ENCODE measurements at places on chromosomes 1 and 21.

- no peak for DNase-seq
Measured at GRCh38 chr1:74485622-74486021, 26.8 kb downstream of the LRRC53 start.

DNA sequence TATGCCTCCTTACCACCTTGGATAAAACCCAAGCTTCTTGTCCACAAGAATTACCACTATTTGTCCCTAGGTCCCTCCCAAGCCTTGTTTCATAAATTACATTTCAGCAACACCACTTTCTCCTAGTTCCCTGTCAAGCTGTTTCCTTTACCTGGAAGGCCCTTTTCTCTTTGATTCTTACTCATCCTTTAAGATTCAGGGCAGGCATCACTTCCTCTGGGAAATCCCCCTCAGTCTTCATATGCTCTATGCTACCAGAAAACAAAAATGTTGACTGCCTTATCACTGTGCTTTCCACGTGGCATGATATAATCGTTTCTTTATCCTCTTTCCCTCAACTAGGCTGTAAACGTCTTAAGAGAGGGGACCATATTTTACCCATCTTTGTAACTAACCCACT lies 102.7 kb downstream of the LYST start:
- DNase-seq = no peak

DNA sequence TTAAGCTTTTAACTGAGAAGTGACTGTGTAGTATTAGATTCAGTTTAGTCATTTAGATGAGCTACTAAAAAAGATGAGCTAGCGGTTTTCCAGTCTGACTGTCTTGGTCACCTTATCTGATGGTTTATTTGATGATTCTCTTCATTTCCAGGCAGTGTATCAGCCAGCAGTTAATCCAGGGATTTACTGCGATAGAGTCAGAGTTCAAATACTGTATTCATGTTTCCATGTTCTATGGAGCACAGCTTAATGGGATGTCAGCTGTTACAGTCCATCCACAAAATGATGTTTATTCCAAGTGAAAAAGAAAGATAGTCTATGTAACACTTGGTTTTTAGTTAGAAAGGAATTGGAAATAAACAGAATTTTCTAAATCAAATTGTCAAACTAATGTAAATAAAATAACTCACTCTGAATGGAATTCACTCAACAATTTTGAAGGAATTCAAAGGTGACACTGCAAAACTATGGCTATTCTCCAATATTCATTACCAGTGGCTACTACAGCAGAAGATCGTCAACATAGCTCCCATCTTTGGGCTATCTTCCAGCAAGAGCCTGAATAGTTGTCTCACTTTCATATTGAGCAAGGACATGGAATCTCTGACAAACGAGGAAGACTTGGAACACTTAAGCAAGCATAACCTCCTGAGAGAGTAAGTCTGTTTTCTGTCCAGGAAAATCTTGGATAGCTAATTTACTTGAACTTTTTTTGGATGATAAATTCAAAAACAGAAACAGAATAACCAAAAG lies 54.6 kb upstream of the DPT start:
- DNase-seq = no peak

GRCh38 chr1:24321697-24322469 lies 2.7 kb downstream of the GRHL3 start:
- peak; percentile 14 for DNase-seq

- no peak for DNase-seq
Measured at GRCh38 chr1:186837806-186838205, 9.1 kb downstream of the PLA2G4A start.

DNA sequence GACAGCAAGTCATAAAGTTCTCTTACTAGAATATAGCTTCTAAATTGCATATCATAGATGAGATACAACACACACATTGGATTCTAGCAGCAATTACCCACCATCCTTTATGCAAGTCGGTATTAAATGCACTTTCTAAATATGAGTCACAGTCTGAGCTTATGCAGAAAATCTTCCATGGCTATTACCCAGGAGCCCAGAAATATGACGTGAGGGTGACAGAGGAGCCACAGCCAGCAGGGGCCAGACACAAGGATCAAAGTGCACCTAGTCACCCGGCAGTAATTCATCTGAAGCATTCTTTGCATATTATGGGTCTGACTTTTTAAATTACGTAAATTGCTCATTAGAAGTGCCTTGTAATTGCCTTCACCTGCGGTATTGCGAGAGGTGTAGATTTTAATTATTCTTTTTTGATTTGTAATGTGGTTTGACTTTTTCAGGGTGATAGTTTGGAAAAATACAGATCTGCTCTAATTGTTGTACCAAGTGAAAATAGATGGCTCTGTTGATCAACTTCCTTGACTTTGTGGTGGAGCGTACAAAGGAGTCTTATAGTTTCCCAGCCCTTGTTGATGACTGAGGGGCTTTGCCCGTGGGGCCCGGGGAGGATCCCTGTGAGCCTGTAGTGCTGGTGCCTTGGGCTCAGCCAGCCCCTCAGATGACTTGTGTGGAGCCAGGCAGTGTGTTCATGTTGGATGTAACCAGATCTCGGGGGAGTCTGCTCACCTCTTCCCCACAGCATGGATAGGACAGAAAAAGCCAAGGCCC lies 470.0 kb upstream of the VAMP3 start:
- DNase-seq = no peak

DNA sequence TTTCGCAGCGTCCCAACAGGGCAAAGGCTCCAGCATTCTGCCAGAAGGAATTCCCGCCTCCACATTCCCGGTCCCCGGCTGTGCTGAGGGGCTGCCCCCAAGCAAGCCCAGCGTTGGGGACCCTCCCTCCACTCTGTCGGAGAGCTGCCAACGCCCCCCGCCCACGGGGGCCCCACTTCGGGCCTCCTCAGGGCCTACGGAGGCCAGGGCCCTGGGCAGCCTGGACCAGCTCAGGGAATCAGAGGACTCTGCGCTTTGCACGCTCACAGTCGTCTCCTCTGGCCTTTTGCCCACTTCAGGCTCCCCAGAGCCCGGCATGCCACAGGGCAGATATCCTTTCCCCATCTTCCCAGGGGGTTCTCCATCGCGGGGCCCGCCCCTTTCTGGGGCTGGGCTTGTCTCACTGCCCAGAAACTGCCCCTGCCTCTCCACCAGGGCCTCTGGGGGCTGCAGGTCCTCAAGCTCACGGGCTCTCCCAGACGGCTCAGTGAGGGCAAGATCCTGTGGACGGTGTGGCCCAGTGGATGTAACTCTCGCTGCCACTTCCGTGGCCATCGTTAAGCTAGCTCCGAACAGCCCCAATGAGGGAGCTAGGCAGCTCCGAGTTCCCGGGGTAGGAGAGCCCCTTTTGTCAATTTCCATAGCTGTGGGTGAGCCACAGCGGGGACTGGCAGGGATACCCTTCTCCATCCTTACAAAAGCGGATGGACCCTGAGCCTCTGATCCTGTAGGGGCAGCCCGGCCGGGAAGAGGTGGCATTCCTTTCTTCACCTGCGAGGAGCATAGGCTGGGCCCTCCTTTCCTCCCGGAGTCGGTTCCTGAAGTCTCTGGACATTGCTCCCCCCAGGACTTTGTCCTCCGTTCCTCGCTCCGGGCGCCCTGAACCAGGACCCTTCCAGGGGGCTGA lies 2.8 kb downstream of the ITPKB start:
- DNase-seq = no peak

DNA sequence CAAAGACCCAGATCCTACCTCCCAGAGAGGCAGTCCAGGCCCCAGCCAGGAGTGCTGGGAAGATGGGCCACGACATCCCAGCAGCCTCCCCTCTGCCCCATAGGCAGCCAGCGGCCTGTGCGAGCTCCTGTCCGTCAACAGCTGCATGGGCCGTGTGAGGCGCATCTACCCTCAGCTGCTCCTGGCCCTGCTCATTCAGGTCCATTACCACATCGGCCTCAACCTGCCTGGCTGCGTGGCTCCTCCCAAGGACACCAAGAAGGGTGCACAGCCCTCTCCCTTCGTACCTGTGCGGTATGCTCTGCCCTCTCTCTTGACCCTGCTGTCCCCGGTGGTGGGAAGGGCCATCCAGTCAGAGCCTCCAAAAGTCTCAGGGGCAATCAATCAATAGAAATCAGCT lies 29.5 kb upstream of the TTC4 start:
- DNase-seq = no peak

GRCh38 chr21:16740511-16740910 lies 772.3 kb upstream of the CXADR start:
- DNase-seq = no peak

DNA sequence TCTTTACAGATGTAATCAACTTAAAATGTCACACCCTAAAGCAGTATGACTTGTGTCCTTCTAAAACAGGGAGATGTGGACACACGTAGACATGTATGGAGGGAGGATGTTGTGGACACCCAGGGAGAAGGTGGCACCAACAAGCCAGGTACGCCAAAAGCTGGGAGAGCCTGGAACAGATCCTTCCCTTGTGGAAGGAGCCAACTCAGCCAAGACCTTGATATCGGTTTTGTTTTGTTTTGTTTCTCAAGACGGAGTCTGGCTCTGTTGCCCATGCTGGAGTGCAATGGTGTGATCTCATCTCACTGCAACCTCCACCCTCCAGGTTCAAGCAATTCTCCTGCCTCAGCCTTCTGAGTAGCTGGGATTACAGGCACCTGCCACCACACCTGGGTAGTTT lies 45.6 kb downstream of the CHAF1B start:
- no peak for DNase-seq

GRCh38 chr1:6625584-6626149 lies 999 bp downstream of the THAP3 start:
- no peak for DNase-seq

DNA sequence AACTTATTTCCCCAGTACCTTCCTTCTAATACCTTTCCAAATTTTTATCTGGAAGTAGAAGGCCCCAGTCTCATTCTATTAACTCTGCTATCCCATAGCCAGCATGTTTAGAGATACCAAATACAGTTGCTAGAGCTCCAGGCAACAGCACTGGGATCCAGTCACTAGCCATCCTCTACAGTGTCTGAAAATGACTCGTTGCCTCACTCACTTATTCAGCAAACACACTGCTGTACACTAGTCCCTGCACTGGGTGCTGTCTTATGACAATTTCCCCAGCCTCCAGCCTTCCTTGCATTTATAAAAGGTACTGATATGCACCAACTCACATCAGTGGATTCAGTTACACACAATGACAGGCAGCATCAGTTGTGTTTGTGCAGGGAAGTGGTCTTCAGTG lies 179.0 kb downstream of the DSCAM start:
- no peak for DNase-seq

DNA sequence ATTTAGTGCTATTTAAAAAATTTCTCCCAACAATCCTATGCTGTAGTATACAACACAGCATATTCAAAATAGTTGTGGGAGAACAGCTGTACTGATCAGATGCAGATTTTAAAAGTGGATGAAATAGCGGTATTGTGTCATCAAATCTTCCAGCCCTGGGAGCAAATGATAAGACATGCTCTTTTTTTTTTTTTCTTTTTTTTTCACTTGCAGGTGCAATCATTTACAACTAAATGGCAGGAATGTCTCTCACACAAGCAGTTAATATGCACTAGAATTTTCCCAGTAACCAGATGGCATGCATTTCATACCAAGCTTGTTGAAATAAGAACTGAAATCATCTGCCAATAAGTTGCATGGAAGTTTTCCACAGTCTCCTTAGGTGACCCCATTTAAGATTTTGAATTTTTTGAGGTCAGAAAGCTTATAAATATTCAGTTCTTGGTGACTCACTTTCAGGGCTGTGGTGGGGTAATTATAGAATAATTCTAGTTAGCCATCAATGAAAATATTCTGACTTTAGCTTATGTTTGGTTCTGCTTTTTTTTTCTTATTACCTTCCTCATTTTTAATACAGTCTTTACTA lies 623.9 kb upstream of the NR5A2 start:
- DNase-seq = no peak

DNA sequence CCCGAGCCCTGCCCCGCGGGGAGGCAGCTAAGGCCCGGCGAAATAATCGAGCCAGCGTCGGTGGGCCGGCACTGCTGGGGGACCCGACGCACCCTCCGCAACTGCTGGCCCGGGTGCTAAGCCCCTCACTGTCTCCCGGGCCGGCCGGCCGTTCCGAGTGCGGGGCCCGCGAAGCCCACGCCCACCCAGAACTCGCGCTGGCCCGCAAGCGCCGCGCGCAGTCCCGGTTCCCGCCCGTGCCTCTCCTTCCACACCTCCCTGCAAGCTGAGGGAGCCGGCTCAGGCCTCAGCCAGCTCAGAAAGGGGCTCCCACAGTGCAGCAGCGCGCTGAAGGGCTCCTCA lies 49.0 kb upstream of the SYT14 start:
- no peak for DNase-seq

- DNase-seq = no peak
Measured at GRCh38 chr1:56463376-56463775, 116.0 kb downstream of the PLPP3 start.

- DNase-seq = no peak
Measured at GRCh38 chr1:244955661-244956060, 91.3 kb upstream of the HNRNPU start.

DNA sequence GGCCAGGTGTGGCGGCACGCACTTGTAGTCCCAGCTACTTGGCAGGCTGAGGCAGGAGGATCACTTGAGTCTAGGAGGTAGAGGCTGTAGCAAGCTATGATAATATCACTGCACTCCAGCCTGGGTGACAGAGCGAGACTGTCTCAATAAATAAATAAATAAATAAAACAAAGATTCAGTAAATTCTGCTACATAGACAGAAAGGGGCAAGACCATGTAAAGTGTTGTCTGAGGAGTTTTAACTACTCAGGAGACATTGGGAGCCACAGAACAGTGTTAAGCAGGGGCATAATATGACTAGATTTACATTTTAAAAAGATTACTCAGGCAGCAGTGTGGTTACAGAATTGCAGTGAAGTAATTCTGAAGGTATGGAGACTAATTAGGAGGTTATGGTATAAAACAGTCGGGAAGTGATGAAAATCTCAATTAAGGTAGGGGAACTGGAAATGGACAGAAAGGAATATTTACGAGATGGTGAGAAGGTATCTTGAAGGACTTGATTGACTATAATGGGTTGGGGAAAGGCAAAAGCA lies 94.7 kb downstream of the ATP1B1 start:
- DNase-seq = no peak

DNA sequence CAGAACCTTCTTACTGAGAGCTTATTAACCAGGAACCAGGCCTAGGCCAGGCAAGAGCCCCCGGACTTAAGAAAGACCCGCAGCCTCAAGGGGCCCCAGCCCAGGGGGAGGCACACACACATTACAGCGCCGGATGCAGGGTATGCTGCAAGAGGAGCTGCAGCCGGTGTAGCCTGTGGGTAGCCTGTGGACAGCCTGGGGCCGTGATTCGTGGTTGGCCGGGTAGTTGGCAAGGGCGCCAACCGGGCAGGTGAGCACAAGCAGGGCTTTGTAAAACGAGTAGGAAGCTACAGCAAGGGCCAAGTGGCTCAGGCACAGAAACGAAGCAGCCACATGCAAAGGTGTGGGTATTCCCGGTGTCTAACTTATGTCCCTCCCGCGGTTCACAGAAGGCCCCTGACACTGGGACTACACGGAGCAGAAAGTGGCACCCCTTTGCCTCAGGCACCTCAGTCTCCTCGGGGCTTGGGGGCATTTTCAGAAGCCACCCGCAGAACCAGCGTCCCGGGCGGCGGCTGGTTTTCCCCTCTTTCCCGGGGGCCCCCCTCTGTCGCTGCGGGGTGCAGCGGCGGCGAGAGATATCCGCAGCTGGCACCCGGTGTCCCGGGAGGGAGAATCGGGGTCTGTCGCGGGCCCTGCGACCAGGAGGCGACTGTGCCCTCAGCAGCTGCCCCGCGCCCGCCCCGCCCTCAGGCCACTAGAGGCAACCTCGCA lies 40.8 kb downstream of the KIAA1614 start:
- no peak for DNase-seq

GRCh38 chr1:6353619-6353954 lies 40.0 kb downstream of the ACOT7 start:
- no peak for DNase-seq

- DNase-seq = no peak
Measured at GRCh38 chr1:241714321-241715218, 62.5 kb downstream of the WDR64 start.

- DNase-seq = no peak
Measured at GRCh38 chr1:72936151-72936740, 653.9 kb upstream of the NEGR1 start.

Data from activated CD8-positive, alpha-beta memory T cell treated with anti-CD3 and anti-CD28 coated beads for 1 hour (primary cell).